Aortic smooth muscle cell (primary cell): ENCODE measurements at places on chromosomes 7 and 10. TPM values are rescaled to one million over a fixed set of nuclear protein-coding genes. Genes with fewer than 3 reads are reported as not detected.

PHYHIPL gene
- total RNA-seq = under 0.01 and 0.25 TPM in 2 replicates

SVOPL gene
- total RNA-seq = not detected in 2 replicates

PRKAR2B gene
- 1.6 and 3.8 TPM in 2 replicates for total RNA-seq

NACAD gene
- total RNA-seq = 0.53 and 0.75 TPM in 2 replicates

USP6NL gene
- total RNA-seq = 11.0 and 13.2 TPM in 2 replicates

HPSE2 gene
- not detected in 2 replicates for total RNA-seq

SPDYE5 gene
- total RNA-seq = not detected in 2 replicates

RHOBTB1 gene
- total RNA-seq = 9.4 and 13.8 TPM in 2 replicates

RPEL1 gene
- total RNA-seq = 0.12 TPM in 1 of 2 replicates, not detected in the other

ANKRD61 gene
- 0.12 and 0.26 TPM in 2 replicates for total RNA-seq

SPACDR gene
- 0.25 and 0.79 TPM in 2 replicates for total RNA-seq

ADAM22 gene
- 0.40 and 0.50 TPM in 2 replicates for total RNA-seq

NPY4R2 gene
- total RNA-seq = not detected in 2 replicates

PRKCQ gene
- total RNA-seq = not detected in 2 replicates

TCF7L2 gene
- 2.6 and 3.5 TPM in 2 replicates for total RNA-seq

SUMF2 gene
- total RNA-seq = 233 and 238 TPM in 2 replicates

TSPAN12 gene
- 2.2 and 4.0 TPM in 2 replicates for total RNA-seq

IQUB gene
- 0.53 and 0.75 TPM in 2 replicates for total RNA-seq

PLPP4 gene
- 0.25 TPM in 1 of 2 replicates, not detected in the other for total RNA-seq

CDHR3 gene
- 2.6 and 4.3 TPM in 2 replicates for total RNA-seq

DDX56 gene
- total RNA-seq = 33.2 and 45.7 TPM in 2 replicates

AOAH gene
- total RNA-seq = not detected in 2 replicates

COG5 gene
- 30.8 and 72.7 TPM in 2 replicates for total RNA-seq

SPDYE2B gene
- not detected in 2 replicates for total RNA-seq

PTPRZ1 gene
- total RNA-seq = 0.12 TPM in 1 of 2 replicates, not detected in the other

HOXA1 gene
- total RNA-seq = 0.12 and 0.13 TPM in 2 replicates

HOXA4 gene
- 0.12 and 0.13 TPM in 2 replicates for total RNA-seq

MKRN1 gene
- 66.6 and 71.4 TPM in 2 replicates for total RNA-seq

NKX1-2 gene
- not detected in 2 replicates for total RNA-seq

TMEM184A gene
- not detected in 2 replicates for total RNA-seq

DENND2A gene
- 13.1 and 22.2 TPM in 2 replicates for total RNA-seq

SEMA3C gene
- 39.1 and 69.0 TPM in 2 replicates for total RNA-seq

PALD1 gene
- 11.5 and 11.6 TPM in 2 replicates for total RNA-seq

SNX8 gene
- total RNA-seq = 18.8 and 20.0 TPM in 2 replicates

OR13A1 gene
- under 0.01 TPM in 1 of 2 replicates, not detected in the other for total RNA-seq

ALOX5 gene
- total RNA-seq = not detected in 2 replicates

STEAP2 gene
- total RNA-seq = 18.0 and 22.3 TPM in 2 replicates

GPR146 gene
- total RNA-seq = 0.68 and 0.79 TPM in 2 replicates

TECPR1 gene
- 20.5 and 21.4 TPM in 2 replicates for total RNA-seq

NEUROD6 gene
- not detected in 2 replicates for total RNA-seq

MEOX2 gene
- 18.0 and 31.4 TPM in 2 replicates for total RNA-seq

ACHE gene
- total RNA-seq = not detected in 2 replicates

BMPR1A gene
- total RNA-seq = 54.3 and 64.3 TPM in 2 replicates

MLXIPL gene
- total RNA-seq = under 0.01 TPM in 1 of 2 replicates, not detected in the other

SPDYE6 gene
- total RNA-seq = 0.06 TPM in 1 of 2 replicates, not detected in the other

ACSM6 gene
- total RNA-seq = not detected in 2 replicates

GPR85 gene
- 1.1 and 2.1 TPM in 2 replicates for total RNA-seq

A1CF gene
- not detected in 2 replicates for total RNA-seq

AKR1D1 gene
- total RNA-seq = not detected in 2 replicates

UCN3 gene
- total RNA-seq = not detected in 2 replicates

C7orf57 gene
- under 0.01 TPM in 1 of 2 replicates, not detected in the other for total RNA-seq

GATAD1 gene
- total RNA-seq = 16.1 and 23.1 TPM in 2 replicates

COL26A1 gene
- 0.12 TPM in 1 of 2 replicates, not detected in the other for total RNA-seq

LDB3 gene
- under 0.01 and 0.12 TPM in 2 replicates for total RNA-seq

FZD8 gene
- 8.6 and 23.1 TPM in 2 replicates for total RNA-seq

VWDE gene
- not detected in 2 replicates for total RNA-seq

MMD2 gene
- total RNA-seq = not detected in 2 replicates

GPER1 gene
- total RNA-seq = 2.5 and 3.2 TPM in 2 replicates

GCK gene
- total RNA-seq = 0.25 and 0.26 TPM in 2 replicates

MUC12 gene
- total RNA-seq = 0.13 and 0.37 TPM in 2 replicates
